ENCODE measurements at places on chromosomes 4 and X.

DNA sequence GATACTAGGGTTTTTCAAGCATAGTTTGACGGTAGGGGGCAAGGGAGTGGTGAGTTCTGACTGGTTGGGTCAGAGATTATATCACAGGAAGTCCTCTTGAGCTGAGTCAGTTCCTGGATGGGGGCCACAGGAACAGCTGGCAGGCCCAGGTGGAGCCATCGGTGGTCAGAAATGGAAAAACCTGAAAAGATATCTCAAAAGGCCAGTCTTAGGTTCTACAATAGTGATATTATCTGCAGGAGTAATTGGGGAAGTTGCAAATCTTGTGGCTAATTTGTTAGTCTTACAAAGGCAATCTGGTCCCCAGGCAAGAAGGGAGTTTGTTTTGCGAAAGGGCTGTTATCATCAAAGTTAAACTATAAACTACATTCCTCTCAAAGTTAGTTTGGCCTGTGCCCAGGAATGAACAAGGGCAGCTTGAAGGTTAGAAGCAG lies 159.3 kb downstream of the PTCHD1 start:
- no peak for DNase-seq

- DNase-seq: no peak
Observed at GRCh38 chr4:37754410-37755185, 68.4 kb upstream of the RELL1 start.

DNA sequence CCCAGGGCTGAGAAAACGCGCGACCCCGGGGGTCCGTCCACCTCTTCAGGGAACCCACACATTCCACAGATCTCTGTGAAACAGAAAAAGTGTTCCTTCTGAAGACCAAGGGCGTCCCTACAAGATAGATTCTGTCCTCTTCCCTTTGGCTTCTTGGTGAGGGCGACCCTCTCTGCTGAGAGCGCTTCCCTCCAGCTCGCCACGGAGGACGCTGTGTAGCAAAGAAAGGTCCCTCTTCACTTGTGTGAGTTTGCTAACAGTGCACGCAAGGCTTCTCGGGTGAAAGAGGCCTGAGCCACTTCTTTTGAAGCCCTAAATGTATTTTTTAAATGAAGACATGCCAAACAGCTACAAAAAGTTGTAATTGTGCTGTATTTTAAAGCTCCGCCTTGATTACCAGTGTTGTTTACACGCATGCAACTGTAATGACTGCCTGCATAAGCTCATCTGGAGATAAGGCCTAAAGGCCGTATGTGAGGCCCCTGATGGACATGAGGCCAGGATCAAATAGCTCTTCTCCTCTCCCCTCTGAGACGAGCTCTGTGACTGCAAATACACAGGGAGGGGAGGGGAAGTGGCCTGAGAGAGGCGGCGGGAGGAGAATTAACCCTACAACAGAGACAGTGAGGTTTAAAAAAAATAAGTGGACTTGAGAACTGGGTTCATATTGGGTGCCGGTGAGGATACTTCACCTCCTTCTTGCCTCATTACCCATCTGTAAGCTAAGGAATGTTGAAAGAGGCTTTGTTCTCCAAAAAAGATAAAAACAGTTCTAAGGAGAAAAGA lies 95.5 kb downstream of the SOWAHB start:
- no peak for DNase-seq

DNA sequence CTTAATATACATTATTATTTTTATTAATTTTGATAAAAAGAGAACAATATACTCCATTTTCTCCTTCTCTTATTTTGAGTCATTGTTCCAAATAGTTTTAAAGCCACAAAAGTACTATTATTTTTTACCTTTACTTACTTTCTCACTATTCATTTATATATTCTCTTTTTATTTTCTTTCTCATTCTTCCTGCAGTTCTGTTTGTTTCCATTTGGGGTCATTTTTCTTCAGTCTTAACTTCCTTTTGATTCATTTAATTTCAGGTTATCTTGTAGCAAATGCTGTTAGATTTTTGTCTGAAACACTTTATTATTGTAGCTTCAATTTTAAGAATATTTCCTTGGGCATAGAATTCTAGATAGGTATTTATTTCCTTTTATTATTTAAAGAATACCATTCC lies 438.6 kb upstream of the EPHA5 start:
- no peak for DNase-seq

DNA sequence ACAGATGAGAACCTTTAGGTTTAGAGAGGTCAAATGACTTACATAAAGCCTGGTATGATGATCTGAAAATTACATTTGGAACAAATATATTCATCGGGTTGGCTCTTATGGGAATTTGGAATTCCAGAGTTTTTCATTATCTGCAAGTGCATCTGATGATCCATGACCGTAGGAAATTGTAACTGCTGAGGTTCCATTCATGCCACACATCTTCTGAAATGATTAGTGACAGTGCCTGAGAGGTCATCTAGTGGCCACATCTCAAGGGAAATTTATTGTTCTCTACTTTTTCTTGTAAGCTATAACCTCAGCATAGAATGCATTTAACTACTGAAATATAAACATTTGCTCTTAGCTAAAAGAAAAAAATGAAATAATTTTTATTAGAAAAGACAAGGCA lies 105.8 kb upstream of the NWD2 start:
- no peak for DNase-seq

DNA sequence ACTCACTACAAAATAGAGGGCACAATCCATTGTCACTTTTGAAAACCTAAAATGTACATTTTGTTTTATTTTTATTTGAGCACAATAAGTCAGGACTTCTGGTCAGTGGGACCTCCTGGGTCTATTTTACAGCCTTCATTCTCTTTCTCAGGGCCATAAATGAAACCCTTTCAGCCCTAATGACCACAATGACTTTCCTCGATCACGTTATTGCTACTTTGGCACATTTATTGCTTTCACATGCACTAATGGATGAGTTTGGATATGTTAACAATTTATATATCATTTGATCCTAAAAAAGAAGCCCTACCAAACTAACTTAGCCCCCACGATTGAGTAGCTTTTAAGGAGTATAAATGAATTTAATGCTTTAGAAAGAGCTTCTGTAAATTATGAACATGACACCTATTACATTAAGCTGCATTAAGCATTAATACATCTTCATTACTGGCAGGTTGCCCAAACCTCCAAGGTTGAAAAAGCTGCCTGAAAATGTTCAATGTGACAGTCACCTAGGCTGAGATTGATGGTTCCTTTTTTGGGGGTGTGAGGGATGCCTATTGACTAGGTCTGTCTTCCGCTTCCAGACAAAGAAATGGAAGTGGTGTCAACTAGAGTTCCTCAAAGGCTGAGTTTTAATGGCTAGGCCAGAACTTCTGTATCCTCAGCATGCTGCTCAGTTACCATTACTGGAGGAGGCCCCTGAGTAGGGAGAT lies 296.4 kb downstream of the GPAT3 start:
- no peak for DNase-seq

DNA sequence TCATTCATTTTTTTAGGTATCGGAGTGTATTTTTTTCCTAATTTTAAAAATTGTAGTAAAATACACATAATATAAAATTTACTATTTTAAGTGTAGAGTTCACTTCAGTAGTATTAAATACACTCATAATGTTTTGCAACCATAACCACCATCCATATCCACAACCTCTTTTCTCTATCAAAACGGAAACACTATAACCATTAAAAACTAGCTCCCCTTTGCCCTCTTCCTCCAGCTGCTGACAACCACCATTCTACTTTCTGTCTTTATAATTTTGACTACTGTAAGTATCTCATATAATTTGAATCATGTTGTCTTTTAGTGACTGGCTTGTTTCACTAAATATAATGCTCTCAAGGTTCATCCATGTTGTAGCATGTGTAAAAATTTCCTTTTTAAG lies 205.4 kb upstream of the CXorf51B start:
- no peak for DNase-seq

GRCh38 chrX:15913146-15913545 lies 58.5 kb upstream of the AP1S2 start:
- DNase-seq: no peak

- DNase-seq: no peak
Observed at GRCh38 chr4:54550395-54551171, 107.2 kb upstream of the KIT start.

- no peak for DNase-seq
Observed at GRCh38 chr4:45358573-45359506, 632.5 kb upstream of the GNPDA2 start.

GRCh38 chr4:70518716-70519115 lies 347 bp downstream of the AMTN start:
- DNase-seq: no peak

- peak; percentile 56 for DNase-seq
Observed at GRCh38 chrX:151815398-151815797, 80.9 kb downstream of the CNGA2 start.

- DNase-seq: no peak
Observed at GRCh38 chr4:98505992-98506391, 152.4 kb downstream of the TSPAN5 start.

DNA sequence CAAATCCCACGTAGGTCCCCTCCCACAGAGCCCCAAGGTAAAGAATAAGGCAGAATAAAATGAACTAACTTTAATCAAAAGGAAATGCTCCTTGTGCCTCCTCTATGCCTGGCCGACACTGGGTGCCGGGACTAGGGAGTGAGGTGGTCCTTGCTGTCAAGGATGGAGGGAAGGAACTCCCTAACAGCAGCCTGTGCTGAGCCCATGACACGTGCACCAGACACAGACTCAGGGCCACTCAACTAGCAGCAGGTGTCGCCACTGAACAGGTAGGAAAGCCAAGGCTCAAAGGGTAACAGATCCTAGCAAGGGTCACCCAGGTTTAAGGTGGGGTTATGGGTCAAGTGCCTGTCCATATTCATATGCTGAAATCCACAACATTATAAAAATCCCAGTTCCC lies 29.2 kb downstream of the MSX1 start:
- DNase-seq: no peak

- DNase-seq: no peak
Observed at GRCh38 chr4:89288430-89288829, 19.2 kb downstream of the GPRIN3 start.

DNA sequence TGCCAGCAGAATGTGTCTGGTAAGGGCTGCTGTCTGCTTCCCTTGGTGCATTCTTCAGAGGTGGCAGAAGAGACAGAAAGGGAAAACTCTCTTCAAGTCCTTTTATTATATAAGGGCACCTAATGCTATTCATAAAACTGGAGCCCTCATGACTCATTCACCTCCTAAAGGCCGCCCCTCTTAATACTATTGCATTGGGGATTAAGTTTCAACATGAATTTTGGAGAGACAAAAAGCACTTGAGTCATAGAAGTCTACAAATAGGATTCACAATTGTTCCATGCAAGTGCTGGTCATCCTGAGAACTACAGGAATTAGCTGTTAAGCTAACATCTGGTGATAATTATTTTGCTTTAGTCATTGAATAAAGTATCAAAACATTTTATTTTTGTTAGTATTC lies 349.5 kb downstream of the HS3ST1 start:
- no peak for DNase-seq

- no peak for DNase-seq
Observed at GRCh38 chrX:131917588-131917987, 105.5 kb upstream of the STK26 start.

GRCh38 chrX:14476205-14476604 lies 53.1 kb upstream of the GLRA2 start:
- DNase-seq: no peak

- no peak for DNase-seq
Observed at GRCh38 chrX:79035421-79035820, 90.2 kb downstream of the P2RY10 start.

- no peak for DNase-seq
Observed at GRCh38 chr4:24793219-24794005, 2.0 kb upstream of the SOD3 start.

DNA sequence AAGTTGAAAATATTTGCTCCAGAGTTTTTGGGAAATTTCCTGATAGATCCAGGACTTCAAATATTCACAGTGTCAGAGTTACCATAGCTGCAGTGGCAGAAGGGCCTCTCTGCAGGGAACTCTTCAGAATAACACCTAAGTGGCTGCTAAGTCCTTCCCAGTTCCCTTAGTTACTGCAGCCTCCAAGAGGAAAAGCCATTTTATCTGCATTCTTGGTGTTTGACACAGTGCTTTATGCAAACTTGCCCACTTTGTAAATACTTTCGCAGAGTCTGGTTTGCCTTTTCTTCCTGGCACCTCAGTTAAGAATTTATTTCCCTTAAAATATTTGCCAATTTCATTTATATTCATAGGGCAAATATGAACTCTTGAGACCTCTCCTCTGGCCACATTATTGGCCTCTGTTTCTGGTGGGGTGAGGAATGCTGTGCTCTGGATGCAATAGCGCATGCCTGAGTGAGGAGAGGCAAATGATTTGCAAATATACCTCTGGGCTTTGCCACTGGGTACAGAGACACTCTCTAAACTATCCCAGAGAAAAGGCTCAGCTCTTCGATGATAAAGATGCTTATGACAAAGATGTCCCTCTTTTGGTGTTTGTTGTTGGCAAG lies 566.3 kb upstream of the NR3C2 start:
- no peak for DNase-seq

DNA sequence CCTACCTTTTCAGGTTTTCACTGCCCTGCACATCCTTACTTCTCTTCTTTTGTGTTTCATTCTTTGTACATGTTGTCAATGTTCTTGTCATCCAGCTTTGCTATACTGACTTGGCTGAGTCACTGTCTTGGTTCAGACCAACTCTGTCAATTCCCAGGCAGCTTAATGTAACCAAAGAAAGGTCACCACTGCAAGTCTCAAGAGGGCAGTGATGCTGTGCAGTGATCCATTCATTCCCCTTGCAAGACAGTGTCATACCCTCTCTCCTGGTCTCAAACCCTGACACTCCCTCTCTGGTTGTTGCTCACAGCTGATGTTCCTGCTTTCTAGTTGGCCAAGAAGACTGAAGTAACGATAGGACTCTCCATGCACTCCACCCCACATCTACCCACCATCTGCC lies 17.5 kb downstream of the RAB39B start:
- no peak for DNase-seq

DNA sequence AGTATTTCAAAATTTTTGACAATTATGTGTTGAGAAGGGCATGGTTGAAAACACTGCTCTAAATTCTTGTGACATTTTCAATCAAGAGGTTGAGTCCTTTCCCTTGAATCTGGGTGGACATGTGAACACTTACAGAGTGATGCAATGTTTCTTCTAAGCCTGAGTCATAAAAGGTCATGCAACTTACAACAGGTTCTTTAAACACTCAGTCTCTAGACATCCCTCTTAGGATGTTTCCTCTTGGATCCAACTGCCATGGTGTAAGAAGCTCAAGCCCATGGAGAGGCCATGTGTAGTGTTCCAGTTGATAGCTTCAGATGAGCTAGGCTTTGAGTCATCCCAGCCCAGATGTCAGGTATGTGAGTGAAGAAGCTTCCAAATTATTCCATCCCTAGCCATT lies 232.2 kb upstream of the MAOA start:
- DNase-seq: no peak

All from vagina (tissue), 2 donors.